ENCODE measurements at places on chromosomes 5 and 9.
A peak's percentile ranks its signal among the peaks of the same experiment; 100 is the strongest.

- DNase-seq: no peak
Measured at GRCh38 chr9:115862021-115862420, 291.6 kb upstream of the PAPPA start.

- no peak for DNase-seq
Measured at GRCh38 chr5:56356121-56356835, 123.1 kb upstream of the ANKRD55 start.

DNA sequence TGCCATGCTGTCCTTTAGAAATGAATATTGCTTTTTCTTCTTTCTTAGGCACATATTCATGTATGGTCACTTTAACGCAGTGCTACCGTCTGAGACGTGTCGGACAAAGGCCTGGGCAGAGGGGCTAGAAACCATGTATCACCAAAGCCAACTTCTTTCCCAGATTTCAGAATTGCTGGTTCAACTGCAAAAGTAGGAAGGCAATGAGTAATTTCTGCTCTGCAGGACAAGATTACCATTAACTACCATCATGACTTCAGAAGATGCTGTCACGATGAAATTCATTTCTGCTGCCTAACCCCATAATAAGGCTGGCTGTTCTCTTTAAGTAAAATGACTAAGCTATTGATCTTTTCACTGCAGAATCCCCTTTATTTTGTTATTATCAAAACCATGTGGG is 306.7 kb downstream of the PDE4D start:
- DNase-seq: no peak

- no peak for DNase-seq
Measured at GRCh38 chr5:89989776-89990175, 419.8 kb downstream of the CETN3 start.

DNA sequence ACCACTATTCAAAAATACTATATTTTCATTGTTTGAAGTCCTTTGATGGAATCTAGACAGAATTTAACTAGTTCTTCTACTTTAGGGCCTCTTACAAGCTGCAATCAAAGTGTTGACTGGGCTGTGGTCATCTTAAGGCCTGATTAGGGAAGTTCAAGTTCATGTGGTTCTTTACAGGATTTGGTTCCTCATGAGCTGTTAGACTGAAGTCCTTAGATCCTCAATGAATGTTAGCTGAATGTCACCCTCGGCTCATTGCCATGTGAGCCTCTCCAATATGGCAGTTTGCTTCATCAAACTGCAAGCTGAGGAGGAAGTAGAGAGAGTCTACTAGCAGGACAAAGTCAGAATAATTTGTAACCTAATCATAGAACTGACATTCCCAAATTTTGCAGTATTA is 135.1 kb downstream of the CSNK1G3 start:
- DNase-seq: no peak

DNA sequence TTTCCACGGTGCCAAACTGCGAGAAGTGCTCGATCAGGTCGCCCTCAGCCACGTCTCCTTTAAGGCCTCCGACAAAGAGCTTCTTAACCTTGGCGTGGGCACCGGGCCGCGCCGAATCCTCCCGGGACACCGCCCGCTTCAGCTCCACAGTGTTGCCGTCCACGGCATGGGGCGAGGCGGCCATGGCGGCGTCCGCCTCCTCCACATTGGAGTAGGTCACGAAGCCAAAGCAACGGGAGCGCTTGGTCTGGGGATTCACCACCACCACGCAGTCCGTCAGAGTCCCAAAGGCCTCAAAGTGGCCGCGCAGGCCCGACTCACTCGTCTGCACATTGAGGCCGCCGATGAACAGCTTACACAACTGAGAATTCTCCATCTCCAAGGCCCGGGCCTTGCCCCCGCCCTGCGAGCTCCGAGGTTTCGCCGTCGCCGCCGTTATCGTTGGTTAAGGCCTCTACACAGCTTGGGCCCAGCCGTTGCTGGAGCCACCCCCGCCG is 424 bp downstream of the HNRNPA0 start:
- no peak for DNase-seq

DNA sequence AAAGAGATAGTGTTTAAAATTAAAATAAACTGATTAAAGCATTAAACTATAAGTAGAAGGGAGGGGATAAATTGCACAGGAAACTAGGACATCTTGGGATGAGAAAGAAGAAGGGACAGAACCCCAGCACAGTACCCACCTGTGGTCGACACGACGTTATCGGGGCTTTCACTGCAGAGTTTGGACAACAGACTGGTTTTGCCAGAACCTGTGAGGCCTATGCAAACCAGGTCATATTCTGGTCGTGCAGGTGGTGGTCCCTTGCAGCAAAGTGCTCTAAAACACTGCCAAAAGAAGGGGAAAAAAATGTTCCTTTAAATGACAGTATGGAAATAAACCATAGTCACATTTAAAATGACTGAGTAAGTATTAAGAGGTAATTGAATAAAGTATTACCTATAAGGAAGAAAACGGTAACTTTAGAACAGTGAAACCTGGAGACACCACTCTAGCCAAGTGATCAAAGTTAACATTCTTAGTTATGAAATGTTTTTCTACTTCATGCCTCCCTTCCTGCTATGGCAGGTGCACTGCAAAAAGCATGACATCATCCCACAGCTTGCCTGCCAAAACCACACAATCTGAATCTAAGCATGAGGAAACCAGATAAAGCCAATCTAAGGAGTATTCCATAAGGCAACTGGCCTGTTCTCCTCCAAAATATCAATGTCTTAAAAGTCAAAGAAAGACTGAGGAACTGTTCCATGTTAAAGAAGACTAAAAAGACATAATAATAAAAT is 138.6 kb downstream of the ARL15 start:
- peak; percentile 40 for DNase-seq

GRCh38 chr5:97094579-97095317 is 47.7 kb downstream of the LIX1 start:
- DNase-seq: peak; percentile 54

DNA sequence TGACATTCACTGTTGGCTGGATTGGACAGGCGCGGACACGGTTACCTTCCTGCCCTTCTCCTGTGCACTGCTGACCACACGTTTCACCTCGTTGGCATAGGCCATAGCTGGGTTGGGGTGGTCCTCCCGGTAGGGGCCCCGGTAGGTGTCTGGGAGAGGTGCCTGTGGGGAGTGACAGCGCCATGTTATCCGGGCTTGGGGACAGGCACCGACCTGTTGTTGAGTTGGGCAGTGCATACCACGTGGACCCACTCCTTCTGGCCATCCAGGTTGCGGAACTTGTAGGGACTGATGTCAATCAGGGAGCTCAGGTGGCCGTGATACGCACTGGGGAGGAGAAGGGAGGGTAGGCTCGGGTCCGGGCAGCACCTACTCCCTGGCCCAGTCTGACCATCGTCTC is 8.2 kb downstream of the PHYKPL start:
- DNase-seq: no peak

GRCh38 chr5:4576161-4576748 is 563.9 kb upstream of the ADAMTS16 start:
- no peak for DNase-seq

DNA sequence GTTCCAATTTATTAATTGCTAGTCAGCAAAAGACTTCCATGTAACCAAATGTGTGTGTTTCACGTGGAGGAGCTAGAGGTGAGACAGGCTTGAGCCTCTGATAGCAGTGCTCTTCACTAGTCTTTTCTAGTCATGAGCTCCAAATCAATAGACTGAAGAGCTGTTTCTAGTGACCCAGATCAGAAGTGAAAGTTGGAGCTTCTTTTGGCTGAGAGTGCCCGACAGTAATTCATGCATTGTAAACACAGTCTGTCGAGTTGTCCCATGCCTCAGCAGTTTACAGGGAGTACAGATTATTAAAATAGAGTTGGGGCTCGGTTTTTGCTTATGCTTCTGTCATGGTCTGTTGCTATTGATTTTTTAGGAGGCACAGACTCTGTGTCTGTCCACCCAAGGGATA is 793.1 kb downstream of the DTWD2 start:
- DNase-seq: no peak

DNA sequence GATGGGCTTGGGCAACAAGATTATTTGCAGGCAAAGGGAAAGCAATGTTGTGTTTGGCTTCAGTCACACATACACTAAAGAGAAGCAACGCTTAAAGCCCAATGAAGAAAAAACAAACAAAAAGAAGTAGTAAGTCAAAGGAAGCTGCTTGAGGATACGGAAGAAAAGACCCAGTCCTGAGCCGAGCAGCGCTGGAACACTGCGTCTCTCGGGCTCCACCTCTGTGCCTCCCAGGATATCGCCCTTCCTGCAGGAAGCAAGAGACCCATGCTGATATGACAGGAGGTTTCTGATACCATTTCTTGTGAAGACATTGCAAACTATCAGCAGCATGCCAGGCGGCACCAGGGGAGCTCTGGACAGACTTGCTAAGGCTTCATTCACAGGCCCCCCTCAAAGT is 9.9 kb downstream of the GNAQ start:
- DNase-seq: no peak

GRCh38 chr9:132372177-132373095 is 17.6 kb upstream of the SETX start:
- DNase-seq: no peak

GRCh38 chr5:157574456-157575380 is 857 bp downstream of the ADAM19 start:
- DNase-seq: peak; percentile 55

DNA sequence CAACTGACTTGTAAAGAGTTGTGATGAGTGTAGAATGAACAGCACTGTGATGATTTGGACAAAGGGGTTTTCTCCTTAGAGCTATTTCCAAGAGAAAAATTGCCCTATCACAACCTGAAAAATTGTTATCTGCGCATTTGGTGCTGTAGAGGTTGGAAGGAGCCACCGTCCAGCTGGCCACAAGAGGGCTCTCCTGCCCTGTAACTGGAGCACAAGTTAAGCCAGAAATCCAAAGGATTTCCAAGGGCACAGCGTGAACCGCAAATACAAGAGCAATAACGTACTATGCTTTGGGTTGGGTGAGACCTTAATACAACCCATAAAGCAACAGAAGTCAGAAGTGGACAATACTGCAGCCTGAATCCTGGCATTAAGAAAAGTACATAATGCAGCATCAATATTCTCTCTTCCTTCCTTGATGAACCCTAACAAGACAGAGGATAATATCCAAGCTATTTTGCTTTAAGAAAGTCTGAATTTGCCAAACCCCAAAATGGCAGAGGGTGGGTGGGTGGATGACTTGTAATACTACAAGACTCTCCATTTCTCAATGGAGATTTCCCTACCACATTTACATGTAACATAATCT is 56.8 kb upstream of the SMIM32 start:
- no peak for DNase-seq
